ENCODE measurements at places on chromosomes 5 and 9.

- DNase-seq: no peak
Measured at GRCh38 chr9:16782490-16782889, 88.0 kb downstream of the BNC2 start.

- DNase-seq: no peak
Measured at GRCh38 chr5:57664700-57665099, 182.1 kb upstream of the ACTBL2 start.

DNA sequence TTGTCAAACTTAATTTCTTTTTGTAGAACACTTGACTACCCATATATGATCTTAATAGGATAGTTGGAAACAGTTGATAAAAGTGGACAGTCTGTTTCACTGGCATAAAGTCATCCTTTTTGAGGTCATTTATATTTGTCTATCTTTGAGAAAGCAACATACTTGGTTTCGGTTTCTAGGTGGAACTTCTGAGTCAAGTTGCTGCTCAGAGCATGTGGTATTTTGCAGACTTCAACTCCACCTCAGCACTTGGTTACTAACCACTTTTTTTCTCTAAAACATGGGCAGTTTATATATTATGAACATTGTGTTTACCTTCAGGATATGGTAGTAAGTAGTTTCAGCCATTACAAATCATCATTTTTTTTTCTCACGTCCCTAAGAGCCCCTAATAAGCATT, 1749.0 kb upstream of the C9orf72 start:
- DNase-seq: no peak

DNA sequence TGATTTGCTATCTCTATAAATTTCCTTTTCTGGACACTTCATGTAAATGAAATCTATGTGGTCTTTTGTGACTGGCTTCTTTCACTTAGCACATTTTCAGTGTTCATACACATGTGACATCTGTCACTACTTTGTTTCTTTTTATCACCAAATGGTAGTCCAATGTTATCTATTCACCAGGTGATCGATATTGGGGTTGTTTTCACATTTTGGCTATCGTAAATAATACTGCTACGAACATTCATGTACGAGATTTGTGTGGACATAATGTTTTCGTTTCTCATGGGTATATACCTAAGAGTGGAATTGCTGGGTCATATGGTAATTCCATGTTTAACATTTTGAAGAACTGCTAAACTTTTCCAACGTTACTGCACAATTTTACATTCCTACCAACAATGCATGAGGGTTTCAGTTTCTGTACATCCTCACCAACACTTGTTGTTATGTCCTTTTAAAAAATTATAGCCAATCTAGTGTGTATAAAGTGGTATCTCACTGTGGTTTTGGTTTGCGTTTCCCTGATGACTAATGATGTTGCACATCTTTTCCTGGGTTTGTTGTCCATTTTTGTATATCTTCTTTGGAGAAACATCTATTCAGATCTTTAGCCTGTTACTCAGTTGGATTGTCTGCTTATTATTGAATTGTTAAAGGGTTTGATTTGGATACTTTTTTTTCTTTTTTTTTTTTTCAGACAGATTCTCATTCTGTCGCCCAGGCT, 263.0 kb downstream of the PDZD2 start:
- no peak for DNase-seq

- DNase-seq: peak; percentile 13
Measured at GRCh38 chr5:160534914-160535313, 113.3 kb downstream of the PTTG1 start.

DNA sequence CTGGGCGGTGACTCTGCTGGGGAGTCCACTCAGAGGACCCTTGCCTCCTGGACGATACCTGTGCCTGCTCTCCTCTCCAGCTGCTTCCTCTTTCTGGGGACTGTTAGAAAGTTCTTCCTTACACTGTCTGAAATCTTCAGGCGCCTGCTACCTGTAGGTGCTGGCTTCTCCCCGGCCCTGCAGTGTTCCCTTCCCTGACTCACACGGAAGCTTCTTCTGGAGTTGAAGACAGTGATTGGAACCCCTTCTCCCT, 562 bp downstream of the GSN start:
- no peak for DNase-seq

GRCh38 chr5:161686149-161686548, 628 bp downstream of the GABRA6 start:
- no peak for DNase-seq

- no peak for DNase-seq
Measured at GRCh38 chr9:91211919-91212318, 149.8 kb downstream of the AUH start.

DNA sequence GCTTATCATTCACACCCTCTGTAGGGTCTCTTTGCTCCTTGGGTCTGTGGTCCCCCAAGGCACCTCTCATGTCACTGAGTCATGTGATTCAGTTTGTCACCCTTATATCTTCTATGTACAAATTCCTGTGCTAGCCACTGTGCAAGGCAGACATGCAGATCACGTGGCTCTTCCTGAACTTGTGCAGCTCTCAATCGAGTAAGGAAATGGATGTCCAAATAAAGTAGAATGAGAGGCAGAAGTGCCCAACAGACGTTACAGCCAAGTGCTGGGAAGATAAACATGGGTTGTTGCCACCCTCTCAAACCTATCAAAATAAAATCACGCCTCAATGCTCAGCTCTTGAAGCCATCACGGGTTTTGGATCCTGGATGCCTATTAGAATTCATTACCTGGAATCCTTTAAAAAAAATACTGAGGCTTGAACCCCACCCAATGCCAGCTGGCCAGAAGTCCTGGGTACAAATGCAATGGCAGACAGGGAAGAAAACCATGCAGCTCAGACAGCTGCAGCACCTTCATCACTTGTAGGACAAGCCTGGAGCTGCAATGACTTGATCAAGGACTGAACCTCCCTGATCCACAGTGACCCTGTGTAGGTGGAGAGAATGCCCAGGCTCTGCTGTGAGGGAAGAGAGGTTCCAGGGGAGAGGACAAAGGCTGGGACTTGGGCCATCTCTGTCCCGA, 228.7 kb upstream of the DAP start:
- DNase-seq: no peak

DNA sequence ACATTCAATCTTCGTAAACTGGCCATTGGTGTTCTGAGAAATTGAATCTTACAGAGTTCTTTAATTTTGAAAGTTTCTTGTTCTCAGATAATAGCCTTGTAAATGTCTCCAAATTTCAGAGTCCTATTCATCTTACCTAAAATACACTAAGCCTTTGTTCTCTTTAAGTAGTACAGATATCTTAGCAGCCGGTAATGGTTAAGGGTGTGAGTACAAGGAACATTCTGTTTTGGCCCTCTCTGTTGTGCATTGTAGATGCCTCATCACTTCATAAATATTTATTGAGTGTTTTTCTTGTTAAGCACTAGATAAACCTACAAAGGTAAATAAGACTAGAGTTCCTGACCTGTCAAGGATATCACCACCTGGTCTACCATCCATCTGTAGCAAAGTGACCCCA, 35.2 kb downstream of the ZCCHC7 start:
- DNase-seq: no peak

GRCh38 chr9:82939451-82939850, 123.5 kb downstream of the RASEF start:
- no peak for DNase-seq

GRCh38 chr9:133606708-133607025, 2.5 kb downstream of the FAM163B start:
- DNase-seq: no peak

DNA sequence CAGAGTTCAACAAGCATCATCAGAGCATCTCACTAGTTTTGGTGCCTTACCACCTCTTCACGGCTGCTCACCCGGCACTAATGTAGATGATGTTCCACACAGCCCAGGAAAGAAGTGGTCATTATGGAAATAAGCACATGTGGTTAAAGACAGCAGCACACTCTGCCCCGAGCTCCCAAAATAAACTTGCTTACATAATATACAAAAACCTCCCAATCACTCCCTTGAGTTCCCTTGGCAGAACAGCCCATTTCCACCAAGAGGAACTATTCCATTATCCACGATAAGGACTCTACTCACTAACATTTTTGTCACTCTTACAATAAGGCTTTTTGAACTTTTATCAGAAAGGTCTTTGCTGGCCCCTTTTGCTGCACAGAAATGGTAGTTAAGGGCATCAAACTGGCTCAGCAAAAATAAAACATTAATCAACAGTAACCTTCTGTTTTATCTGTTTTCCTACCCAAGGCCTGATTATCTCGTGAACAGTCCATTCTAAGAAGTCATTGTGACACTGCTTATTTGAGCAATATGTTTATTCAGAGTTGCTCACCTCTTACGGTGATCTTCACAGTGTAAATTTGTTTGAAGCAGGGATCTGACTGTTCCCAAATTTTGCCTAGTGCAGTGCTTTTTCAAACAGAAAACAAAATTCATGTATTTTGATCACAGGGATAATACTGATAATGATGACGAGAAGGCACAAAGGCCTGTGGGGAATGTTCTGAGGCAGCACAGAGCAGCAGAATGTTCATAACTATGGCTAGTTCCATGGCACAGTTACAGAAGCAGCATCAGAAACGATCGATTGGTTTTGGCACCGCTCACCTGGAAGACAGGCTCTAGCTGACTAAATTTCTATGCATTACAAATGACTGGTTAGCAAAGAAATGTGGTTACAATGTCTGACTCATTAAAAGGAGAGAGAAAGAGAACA, 399.8 kb upstream of the PIK3R1 start:
- DNase-seq: no peak

DNA sequence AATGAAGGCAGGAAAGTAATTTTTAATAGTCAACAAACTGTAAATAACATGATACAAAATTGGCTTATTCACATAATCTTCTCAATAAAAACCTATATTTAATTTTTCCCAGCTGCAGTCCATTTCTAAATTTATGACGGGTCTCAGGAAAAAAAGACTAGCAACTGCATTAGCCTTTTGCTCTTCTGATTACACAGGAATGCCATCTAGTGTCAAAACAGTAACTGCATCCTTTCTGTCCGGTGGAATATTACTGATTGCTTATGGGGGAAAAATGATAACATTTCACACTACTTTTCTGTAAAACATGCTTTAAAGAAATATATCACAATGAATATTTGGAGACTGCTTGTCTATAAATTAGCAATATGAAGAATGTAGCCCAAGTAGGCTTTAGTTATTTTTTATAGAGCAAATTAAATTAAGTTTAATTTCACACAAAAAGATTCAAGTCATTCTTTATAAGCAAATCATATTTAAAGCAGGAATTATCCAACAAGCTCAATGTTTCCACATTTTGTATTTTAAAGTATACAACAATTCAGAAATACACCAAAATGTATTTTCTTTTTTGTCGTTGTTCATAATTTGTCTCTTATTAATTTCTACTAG, 534.7 kb downstream of the CDH10 start:
- peak; percentile 31 for DNase-seq

DNA sequence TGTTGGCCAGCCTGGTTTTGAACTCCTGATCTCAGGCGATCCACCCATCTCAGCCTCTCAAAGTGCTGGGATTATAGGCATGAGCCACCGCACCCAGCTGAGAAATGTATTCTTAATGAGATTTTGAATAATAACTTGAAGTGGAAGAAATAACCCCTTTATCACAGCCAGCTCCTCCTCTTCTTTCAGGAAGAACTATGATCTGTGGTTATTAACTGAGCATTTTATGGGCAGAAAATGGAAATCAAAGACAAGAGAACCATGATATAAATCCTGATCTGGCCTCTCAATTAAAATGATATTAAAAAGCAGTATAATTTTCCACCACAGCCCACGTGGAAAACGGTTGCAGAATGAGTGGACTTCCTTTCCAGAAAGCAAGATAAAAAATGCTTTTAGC, 206.6 kb downstream of the PRELID2 start:
- no peak for DNase-seq

GRCh38 chr5:140734354-140734753, 34.1 kb downstream of the ZMAT2 start:
- DNase-seq: peak; percentile 12

DNA sequence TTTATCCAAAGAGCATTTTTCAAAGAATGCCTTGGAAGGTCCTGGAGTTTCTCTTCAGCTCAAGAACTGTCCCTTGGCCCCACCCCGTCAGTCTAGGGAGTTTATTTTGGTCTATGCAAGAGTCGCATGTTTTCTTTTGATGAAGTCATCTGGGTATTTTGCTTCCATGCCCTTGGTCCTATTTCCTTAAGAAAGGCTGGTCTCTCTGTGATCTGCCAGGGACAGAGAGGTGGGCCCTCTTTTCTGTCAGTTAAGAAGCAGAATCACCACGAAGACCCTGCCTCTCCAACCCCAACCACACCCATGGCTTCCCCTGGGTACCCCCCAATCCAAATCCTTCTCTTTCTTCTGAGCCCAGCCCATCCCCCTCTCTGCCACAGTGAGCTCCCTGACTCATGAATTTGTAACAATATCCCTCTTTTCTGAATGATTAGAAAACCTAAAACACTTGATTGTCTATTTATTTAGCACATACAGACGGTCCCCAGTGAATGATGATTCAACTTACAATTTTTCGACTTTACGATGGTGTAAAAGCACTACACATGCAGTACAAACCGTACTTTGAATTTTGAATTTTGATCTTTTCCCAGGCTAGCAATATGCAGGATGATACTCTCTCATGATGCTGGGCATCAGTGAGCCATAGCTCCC, 163.5 kb upstream of the ADRA1B start:
- no peak for DNase-seq

DNA sequence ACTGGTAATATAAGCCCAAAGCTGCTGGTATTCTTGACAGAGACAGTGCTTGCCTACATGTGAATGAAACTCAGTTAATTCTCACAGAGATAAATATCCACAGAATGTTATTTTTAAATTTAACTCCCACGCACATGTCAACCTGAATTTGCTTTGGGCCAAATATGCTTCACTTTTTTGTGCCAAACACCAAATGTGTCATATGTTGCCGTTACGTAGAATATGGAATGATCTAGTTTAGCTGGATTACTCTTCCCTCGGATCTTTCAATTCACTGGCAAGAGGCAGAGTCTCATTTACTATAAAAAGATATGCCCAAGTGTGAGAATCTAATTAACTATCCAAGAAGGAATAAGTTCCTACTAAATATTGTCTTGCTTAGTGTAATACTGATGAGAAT, 933.4 kb upstream of the COX7C start:
- DNase-seq: no peak

GRCh38 chr5:74639807-74640449, 600 bp downstream of the ENC1 start:
- peak; percentile 65 for DNase-seq

DNA sequence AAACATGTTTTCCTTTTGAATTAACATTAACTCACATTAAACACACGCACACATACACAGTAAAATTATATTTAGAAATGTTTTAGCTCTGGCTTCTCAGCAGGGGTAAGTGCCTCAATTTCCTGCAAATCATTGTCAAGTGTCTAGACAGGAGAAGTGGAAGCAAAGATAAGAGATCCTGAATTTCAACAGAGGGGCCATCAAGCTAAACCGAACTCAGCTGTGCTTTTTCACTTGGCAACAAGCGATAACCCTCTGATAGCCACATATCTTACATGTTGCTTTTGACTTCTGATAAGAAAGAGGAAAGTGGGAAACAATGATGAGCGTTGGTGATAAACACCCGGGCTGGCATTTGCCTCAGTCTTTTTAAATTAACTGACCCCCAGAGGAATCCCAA, 79.7 kb upstream of the SPDL1 start:
- DNase-seq: no peak

DNA sequence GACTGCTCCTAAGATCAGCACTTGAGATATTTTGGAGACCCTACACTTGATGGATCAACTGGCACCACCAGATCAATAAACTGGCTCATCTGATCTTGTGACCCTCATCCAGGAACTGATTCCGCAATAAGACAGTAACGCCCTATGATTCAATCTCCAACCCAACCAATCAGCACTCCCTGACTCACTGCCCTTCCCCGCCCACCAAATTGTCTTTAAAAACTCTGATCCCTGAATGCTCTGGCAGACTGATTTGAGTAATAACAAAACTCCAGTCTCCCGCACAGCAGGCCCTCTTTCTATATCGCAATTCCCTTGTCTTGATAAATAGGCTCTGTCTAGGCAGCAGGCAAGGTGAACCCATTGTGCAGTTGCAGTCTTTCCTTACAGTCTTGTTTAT, 677.0 kb downstream of the LRRC70 start:
- peak; percentile 43 for DNase-seq
